ENCODE measurements at places on chromosomes 4 and X. TPM values are rescaled to one million over a fixed set of nuclear protein-coding genes. Genes with fewer than 3 reads are reported as not detected.

The FMR1NB gene
- total RNA-seq, result not detected

- no peak for DNase-seq
These were observed 67.4 kb downstream of the EMCN start for GRCh38 chr4:100450449-100450848.

DNA sequence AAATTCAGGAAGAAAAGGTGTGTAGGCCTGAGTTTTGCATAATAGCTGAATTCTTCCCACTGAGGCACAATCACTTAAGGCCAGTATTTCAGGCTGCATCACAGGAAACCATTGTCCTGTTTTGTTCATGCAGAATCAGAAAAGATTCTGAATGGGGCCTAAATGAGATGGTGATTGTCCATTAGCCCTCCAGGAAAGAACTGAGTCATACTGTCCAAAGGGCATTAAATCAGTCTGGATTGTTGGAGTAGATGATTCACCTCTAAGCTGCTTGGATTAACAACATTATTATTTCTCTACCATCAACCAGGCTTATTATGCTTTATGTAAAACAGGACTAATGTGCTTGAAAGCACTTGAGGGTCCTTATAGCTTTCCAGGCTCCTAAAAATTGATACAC lies 36.2 kb downstream of the CT47B1 start:
- no peak for DNase-seq

- no peak for DNase-seq
These were observed 51.0 kb downstream of the WFS1 start for GRCh38 chr4:6320663-6321062.

- no peak for DNase-seq
These were observed 1637.3 kb upstream of the PABPC4L start for GRCh38 chr4:135838889-135839288.

- peak; percentile 90 for DNase-seq
These were observed at the start of gene TMEM33 for GRCh38 chr4:41934901-41935651. TSS of gene TMEM33 (plus strand) at chr4:41935429. CDS start at chr4:41935485, 56 bp downstream.

GRCh38 chr4:74790652-74791051 lies 3.7 kb downstream of the BTC start:
- no peak for DNase-seq

DNA sequence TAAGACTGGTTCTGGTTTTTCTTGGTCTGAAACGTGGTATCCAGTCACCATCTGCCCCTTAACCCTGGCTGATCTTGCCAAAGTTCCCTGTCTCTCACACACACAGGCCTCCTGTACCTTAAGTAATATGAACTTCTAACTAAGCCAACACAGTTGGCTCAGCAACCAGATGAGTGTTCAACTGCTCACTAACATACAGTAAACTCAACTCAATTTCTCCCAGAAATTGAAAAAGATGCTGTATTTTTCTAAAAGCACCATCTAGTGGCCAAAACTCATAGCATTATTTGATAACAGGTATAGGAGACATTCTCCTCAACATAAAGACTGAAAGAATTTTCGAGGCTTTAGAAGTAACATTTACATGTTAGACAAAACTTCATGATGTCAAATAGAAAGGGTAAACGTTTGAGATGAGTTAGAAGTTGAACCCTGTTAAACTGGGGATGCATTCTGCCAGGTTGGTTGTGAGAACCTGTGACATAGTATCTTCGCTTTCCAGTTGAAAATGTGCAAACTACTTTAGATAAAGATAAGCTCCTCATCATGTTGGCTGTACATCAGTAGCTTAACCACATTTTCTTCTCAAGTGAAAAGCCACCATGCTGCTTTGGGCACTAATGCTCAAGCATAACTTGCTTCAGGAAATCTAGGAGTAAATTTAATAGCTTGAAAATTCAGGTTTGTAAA lies 31.2 kb downstream of the CCNI start:
- DNase-seq, result no peak

The TREX2 gene
- 2.1 TPM for total RNA-seq

DNA sequence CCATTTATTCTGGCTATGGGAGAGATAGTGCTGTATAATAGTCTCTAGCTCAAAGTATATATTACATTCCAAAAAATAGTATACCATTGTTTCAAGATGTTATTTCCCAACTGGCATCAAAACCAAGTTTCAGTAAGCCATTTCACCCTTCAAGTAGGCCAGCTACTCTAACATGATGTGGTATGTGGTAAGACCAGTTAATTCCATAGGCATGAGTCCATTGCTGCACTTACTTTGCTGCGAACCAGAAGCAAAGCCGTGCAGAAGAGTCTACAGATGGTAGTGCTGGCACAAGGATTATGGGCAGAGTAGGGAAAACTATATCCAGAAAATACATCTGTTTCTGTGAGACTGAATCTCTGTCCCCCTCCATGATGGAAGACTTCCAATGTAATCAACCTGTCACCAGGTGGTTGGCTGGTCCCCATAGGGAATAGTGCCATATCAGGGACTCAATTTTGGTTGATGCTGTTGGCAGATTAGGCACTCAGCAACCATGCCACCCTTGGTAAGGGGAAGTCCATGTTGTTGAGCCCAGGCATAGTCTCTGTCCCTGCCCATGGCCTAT lies 49.8 kb upstream of the HSD17B10 start:
- DNase-seq, result no peak

- no peak for DNase-seq
These were observed 22.9 kb upstream of the TMEM255A start for GRCh38 chrX:120334151-120334550.

- no peak for DNase-seq
These were observed 46.7 kb downstream of the TMEM154 start for GRCh38 chr4:152633118-152633517.

Data from ureter (tissue), 1 donor.